ENCODE measurements at places on chromosomes 1 and 21.

DNA sequence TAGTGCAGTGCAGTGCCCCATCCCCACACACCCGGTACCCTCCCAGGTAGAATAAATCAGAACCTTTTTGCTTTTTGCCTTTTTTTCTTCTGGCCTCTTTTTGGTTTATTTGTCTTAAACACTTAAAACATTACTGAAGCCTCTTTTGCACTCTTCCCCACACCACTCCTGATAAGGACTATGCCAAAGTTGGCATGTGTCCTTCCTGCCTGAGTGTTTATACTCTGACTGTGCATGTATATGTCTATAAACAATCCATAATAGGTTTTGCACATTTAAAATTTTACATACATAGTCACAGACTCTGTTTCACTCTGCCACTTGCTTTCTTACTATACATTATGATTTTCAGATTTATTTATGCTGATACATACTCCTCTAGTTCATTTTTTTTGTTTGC, 59.6 kb downstream of the BEND5 start:
- DNase-seq = no peak

DNA sequence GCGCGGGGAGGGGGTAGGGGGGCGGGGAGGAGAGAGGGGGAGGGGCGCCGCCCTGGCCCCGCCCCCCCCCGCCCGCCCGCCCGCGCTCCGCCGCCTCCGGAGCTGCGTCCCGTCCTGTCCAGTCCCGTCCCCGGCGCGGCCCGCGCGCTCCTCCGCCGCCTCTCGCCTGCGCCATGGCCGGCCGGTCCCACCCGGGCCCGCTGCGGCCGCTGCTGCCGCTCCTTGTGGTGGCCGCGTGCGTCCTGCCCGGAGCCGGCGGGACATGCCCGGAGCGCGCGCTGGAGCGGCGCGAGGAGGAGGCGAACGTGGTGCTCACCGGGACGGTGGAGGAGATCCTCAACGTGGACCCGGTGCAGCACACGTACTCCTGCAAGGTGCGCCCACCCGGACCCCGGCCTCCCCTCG, at the start of gene AGRN:
TSS of gene AGRN (plus strand) at position 121 of the 405 bp plus-strand sequence. CDS start at position 174, 53 bp downstream.
- no peak for DNase-seq

DNA sequence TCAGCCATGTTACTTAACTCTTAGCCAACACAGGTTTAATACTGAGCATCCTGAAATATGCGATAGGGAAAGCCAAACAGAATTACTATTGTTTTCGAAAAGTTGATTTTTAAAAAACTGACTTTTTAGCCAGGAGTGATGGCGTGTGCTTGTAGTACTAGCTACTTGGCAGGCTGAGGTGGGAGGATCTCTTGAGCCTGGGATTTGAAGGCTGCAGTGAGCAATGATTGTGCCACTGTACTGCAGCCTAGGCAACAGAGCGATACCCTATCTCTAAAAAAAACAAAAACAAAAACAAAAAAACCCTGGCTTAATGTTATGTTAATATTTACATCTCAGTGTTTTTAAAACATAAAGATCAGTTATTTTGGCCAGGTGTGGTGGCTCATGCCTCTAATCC, 16.7 kb downstream of the NMNAT1 start:
- DNase-seq = no peak

GRCh38 chr1:204507317-204508105, 8.7 kb upstream of the MDM4 start:
- peak; percentile 36 for DNase-seq

DNA sequence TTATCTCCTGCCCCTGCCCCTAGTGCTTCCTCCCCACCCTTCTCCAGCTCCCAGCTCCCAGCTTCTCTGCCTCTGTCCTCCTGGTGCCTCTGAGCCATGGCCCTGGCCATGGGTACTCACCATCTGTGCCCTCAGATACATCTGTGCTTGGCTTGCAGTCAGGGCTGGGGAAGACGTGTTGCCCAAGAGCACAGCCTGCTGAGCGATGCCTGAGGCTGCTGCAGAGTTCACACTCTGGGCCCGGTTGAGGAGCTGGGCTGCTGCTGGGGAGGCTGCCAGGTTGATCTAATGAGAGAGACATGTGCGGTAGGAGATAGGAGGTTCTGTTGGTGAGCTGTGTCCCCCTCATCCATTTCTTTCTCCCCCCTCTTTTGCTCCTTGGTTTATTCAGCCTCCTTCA, 49.4 kb upstream of the A3GALT2 start:
- DNase-seq = peak; percentile 41

All from C1 segment of cervical spinal cord (tissue), 14 donors.